ENCODE measurements at places on chromosomes 11 and 22.

DNA sequence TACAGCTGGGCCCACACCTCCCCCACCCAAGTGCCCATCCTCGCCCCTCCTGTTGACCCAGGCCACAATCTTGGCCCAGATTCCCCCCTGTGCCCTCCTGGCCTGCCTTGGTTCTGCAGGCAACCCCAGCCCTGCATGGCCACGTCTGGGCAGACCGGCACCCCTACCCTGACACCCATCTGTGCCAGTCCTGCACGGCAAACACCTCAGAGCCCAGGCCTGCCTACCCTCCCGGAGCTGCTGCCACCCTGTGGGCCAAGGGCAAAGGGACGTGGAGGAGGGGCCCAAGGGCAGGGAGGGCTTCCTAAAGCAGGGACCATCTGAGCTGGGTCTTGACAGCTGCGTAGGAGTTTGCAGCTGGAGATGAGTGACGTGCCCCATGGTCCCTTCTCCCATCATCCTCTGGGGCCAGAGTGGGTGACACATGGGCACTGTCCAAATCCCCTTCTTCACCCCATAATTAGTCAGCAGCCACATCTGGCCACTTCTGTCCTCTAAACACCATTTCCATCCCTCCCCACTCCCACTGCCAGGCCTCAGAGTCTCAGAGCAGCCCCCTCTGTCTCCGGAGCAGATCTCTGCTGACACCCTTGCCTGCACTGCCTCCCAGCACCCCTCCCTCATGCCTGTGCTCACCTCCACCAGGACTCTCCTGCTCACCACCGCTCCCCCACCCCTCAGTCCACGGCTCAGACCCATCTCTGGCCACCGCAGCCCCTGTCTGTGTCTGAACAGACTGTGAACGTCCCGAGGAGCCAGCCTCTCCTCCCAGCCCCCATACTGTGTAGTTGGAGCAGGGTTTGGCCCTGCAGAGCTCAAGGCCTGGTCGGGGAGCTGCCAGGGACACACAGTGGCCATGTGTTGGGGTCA lies 35.6 kb upstream of the PPARA start:
- DNase-seq = no peak

DNA sequence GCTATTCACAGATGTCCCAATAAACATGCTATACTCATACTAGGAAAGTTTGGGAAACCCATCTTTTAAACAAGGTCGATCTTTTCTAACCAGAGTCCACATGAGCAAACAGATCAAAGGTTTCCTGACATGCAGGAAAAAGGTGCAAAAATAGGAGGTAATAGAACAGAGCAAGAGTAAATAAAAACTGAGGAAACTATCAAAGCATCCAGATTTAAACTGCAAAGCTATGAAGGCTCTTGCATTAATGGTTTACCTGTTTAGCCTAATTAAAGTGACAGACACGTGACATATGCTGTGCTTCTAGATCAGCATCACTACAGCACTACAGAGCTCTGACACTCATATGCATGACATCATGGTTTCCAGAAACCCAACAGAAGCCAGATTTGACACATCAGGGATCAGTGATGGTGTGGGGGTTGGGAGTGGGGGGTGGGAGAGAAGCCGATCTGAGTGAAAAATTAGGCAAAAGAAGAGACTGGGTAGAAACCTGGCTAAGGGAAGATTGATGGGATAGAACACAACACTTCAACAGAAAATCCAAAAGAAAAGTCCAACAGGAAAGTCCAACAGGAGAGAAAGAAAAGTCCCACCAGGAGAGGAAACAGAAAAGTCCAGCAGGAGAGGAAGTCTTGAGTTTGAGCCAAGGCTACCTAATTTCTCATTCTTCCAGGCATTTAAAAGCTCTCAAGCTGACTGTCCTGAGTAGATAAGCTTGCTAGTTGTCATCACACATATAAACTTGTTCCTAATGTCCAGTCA lies 262.3 kb downstream of the SOX6 start:
- no peak for DNase-seq

DNA sequence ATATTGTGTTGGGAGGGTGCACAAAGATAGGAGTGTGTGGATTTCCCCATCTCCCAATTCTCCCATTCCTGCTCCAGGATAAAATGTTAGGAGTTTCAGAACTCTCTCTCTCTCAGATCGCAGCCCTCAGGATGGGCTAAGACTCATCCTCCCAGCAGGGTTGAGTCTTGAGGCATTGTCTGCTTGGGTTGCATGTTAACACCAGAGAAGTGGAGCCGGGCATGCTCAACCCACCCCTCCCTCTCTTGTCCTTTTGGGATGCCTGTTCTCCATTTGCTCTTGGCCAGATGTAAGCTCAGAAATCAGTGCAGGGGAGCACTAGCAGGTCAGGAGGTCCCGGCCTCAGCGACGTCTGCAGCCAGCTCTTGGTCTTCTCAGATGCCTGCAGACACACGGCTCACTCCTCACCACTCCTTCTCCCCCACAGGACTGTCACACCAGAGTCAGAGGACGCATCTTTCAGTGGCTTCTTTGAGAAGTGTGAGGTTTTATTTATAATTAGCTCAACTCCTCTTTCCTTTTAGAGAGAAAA lies 1456.5 kb downstream of the TBC1D22A start:
- DNase-seq = no peak

DNA sequence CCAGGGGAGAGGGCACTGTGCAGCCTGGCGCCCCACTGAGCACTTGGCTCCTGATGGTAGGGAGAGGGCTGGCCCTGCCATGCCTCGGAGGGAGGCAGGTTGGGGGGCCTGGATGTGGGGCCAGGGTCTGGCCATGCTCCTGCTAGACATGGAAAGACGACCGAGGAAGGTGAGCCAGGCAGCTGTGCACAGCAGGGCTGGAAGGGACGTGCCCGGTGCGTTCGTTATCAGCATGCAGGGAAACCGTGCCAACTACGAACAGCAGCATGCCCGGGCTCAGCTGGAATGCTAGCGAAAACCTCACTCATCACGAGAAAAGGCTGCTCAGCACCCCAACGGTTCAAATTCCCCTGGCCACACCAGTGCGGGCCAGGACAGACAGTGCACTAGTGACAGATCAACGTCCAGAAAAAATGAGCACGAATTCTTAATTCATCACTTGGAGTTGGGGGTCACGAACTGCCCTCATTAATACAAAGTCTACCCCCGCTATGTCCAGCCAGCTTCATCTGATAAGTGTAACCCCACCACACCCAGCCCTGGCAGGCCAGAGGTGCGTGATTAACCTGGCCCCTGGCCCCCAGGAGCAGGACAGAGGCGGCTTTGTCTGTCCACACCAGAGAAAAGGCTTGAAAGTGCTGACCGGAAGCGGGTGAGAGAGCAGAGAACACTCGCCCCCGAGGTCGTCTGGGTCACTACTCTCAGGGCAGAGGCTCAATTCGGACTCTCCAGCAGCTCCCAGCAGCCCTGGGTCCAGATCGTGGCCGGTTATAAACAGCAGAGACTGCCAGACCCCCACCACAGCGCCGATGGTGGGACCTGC lies 84.2 kb downstream of the CELSR1 start:
- no peak for DNase-seq

GRCh38 chr11:44854741-44855492 lies 95.8 kb downstream of the TP53I11 start:
- DNase-seq = no peak

GRCh38 chr11:34501500-34501899 lies 12.1 kb downstream of the ELF5 start:
- no peak for DNase-seq

All from Ammon's horn (tissue), 1 donor.